ENCODE measurements at places on chromosomes 3 and 15.

GRCh38 chr3:15726881-15727280, 70.9 kb downstream of the ANKRD28 start:
- no peak for DNase-seq

DNA sequence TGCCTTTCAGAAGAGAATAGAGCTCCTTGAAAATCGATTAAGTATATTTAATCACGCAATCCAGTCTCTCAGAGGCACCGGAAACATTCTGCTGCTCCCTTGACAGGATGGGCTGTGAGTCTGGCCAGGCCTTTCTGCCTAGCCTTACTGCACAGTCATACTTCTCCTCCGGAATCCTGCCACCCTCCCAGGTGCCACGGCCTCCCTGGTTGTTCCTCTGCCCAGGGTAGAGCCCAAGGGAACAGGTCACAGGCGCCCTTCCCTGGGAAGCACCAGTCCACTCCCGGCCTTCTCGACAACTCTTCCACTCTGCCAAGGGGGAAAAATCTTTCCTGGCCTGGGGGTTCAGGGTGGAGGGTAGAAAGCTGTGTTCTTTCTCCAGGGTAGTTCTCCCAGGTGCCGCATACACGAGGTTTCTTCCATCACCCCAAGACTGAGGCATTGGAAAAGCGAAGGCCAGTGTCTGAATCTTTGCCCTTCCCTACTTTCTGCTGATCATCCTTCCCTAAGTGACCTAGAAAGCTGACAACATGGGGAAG, 17.4 kb upstream of the SYNM start:
- DNase-seq = no peak

GRCh38 chr3:51338632-51339031, 46.5 kb upstream of the MANF start:
- DNase-seq = no peak

GRCh38 chr3:139561959-139562676, 22.6 kb upstream of the RBP1 start:
- no peak for DNase-seq

- no peak for DNase-seq
Measured at GRCh38 chr3:134064081-134064480, 34.4 kb upstream of the SLCO2A1 start.

DNA sequence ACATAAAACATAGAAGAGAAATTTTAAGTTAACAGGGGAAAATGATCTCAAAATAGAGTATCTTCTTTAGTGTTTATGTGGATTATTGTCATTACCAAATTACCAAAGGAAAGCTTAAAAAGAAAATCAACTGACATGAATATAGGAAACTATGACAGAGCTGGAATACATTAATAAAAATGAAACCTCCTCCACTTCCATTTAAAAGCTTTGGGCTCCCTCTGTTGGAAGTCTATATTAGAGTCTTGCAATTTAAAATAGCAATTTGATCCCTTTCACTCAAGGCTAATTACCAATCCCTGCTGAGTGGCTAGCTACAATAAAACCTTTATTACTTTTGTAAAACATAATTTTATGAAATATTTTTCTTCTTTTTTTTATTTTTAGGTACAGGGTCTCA, 61.4 kb upstream of the IMPG2 start:
- DNase-seq = no peak

- DNase-seq = no peak
Measured at GRCh38 chr3:134242649-134243617, 7.7 kb downstream of the RYK start.

- no peak for DNase-seq
Measured at GRCh38 chr3:30293621-30294240, 312.7 kb upstream of the TGFBR2 start.

- DNase-seq = no peak
Measured at GRCh38 chr15:82963471-82964341, 11.2 kb upstream of the HOMER2 start.

DNA sequence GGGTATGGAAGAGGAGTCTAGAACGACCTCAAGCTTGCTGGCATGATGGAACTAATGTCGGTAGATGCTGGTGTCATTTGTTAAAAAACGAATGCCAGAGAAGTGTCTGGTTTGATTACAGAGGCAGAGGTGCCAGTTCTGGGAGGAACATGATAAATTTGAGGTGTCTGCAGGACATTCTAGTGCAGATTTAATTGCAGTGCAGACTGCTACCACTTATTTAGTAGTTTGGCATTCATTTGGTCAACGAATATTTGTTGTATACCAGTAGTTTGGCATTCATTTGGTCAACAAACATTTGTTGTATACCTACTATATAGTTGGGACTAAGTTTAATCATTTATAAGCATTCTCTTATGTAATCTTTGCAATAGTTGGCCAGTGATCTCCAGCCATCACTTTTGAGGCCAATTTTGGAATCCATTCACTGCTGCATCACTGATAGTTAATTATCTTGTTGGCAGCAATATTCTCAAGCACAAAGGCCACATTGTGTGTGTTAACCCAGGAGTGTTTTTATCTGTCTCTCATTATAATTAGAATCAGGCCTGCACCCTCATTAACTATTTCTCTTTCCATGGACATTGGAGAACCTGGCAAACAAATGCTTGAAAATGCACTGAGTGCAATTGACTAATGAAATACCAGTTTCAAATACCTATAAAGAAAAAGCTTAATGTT, 19.5 kb upstream of the TGFBR2 start:
- no peak for DNase-seq

GRCh38 chr15:93182703-93183205, 93.7 kb upstream of the RGMA start:
- DNase-seq = no peak

Measured in stimulated activated CD4-positive, alpha-beta T cell treated with anti-CD3 and anti-CD28 coated beads, Interleukin-1b, Interleukin-23, amount 100 ng/mL, for 1 hour (primary cell).